ENCODE measurements at places on chromosomes 11 and 22.

DNA sequence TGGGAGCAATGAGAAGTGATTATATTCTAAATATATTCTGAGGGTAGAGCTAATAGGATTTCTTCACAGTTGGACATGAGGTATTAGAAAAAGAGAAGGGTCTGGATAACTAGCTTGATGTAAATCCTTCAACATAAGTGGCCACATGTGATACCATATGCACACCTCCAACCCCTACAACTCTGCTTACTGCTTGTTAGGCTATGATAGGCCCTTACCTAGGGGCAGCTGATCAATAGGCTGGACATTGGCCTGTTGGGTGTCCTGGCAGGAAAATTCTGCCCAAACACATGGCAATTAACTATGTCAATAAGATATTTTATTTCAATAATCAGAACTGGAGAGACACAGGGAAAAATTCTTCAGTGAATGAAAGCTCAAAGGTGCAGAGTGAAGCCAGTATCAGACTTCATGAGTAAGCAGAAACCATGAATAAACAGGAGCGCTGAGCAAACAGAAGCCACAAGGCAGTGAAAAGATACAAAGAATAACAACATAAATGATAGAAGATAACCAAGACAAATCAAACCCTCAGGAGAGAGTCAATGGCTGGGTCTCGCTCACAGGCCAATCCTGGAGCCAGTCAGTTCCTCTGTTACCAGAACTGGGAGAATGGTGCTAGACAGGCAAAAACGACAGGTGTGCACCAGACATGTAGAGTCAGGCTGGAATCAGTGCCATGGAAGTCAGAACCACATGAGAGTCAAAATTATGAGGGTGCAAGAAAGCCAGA is 46.3 kb upstream of the PSMA1 start:
- DNase-seq: no peak

DNA sequence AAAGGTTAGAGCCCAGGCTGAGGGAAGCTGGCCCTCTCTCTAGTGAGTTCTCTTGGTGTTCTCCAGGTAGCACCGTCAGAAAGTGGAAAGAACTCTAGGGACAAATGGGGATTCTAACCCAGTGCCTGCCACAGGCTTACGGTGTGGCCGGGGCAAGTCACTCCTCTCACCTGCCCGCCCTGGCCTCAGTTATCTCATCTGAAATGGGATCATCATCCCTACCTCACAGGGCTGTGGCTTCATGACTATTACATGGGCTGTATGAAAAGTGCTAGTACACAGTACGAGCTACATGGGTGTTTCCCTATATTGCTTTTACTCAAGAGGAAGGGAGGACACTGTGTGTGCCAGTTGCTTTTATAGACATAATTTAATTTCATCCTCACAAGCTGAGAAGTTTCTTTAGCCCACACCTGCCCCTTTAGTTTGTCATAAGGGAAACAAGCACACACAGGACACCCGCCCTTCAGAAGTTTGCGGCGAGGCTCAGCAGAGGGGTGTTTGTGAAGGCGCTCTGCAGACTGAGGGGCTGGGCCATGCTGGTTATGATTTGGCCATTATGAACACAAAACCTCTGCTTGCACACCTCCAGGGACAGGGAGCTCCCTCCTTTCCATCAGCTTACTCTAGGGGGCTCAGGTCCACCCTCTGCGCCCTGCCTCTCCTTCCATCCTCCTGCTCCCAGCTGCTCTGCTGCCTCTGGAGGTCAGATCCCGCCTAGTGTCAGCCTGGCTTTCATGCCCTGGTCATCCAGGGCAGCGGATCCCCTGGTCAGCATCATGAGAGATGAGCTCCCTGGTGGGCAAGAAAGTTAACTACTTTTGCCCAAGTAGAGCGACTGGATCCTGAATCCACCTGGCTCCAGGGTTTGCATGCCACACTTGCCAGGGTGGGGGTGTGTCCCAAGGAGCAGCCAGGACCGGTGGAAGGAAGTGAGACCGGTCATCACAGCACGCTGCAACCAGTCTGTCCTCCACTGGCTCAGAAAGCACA is 1.2 kb downstream of the KLHL35 start:
- no peak for DNase-seq

- DNase-seq: peak; percentile 21
Observed at GRCh38 chr11:8168485-8169257, at the start of gene RIC3. RIC3 (minus strand) TSS chr11:8169025; CDS start chr11:8168989, 36 bp downstream.

DNA sequence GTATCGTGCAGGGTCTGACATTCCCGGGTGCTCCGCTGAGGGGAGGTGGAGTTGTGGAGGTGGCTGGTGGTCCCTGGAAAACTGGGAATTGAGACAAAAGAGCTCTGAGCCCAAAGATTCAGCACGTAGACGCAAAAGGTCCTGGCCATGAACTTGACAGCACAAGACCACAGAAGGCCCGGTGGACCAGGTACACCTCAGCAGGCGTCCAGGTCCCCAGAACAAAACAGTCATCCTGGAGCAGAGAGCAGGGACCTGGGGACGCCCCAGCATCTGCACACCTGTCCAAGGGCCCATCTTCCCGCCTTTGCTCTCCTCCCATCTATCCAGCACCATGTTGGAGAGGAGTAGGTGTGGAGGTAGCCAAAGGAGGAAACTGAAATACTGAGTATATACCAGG is 13.8 kb upstream of the MB start:
- DNase-seq: no peak

GRCh38 chr11:57323855-57324153 is 948 bp downstream of the TNKS1BP1 start:
- DNase-seq: no peak

GRCh38 chr11:117796456-117796871 is 552 bp downstream of the DSCAML1 start:
- DNase-seq: no peak

GRCh38 chr22:32800994-32801536 is 440 bp upstream of the TIMP3 start:
- DNase-seq: no peak

GRCh38 chr11:122599434-122599833 is 56.1 kb upstream of the UBASH3B start:
- DNase-seq: no peak

DNA sequence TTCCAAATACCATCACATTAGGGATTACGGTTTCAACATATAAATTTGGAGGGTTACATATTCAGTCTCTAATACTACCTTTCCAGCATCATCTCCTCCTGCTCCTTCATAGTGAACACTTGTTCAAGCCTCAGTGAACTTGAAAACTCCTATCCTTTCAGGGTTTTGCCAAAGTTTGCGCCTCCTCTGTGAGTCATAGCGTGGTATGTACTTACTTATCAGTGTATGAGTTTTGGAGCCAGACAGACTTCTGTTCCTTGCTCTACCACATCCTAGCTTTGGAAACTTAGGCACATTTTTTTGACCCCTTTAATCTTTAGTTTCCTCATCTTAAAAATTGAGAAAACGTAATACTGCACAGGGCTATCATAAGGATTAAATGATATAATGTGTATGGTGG is 160.1 kb upstream of the ZC3H12C start:
- no peak for DNase-seq

DNA sequence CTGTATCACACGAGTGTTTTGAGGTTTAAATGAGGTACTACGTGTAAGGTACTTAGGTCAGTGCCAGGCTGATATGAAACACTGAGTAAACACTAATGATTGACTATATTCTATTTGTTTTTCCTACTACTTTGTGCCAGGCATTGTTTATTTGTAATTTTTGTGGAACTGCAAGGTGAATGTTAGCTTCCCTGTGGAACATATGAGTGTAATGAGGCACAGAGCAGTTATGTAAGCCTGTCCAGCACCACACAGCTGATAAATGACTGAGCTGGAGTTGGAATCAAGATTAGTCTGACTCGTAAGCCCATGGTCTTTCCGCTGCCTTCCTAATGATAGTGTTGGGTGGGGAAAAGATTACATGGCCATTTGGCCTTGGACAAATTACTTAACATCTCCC is 5.9 kb downstream of the SLC37A2 start:
- DNase-seq: no peak
